ENCODE measurements at places on chromosomes 2 and 18.
A peak's percentile ranks its signal among the peaks of the same experiment; 100 is the strongest.

DNA sequence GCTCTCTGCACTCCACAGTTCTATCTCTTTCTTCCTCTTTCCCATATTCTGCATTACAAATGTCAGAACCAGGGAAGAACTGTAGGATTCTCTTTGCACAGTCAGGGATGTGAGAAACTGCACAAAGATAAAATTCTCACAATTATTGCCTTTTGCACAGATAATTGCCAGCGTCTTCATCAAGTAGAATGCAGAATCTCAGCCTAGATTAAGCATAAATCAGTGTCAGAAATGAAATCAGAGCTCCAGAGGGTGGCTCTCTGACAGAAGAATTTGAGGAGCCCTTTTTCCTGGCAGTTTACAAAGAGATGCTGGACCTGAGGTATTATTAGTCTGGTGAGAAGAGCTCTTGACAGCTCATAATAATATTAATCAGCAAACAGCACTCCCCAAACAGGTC, 173.1 kb downstream of the PTH2R start:
- DNase-seq, result no peak

- DNase-seq, result no peak
Measured at GRCh38 chr2:235666213-235666781, 172.5 kb downstream of the AGAP1 start.

- no peak for DNase-seq
Measured at GRCh38 chr2:76958749-76959148, 563.4 kb downstream of the LRRTM4 start.

GRCh38 chr2:63827749-63828148, 13.9 kb upstream of the UGP2 start:
- DNase-seq, result no peak

DNA sequence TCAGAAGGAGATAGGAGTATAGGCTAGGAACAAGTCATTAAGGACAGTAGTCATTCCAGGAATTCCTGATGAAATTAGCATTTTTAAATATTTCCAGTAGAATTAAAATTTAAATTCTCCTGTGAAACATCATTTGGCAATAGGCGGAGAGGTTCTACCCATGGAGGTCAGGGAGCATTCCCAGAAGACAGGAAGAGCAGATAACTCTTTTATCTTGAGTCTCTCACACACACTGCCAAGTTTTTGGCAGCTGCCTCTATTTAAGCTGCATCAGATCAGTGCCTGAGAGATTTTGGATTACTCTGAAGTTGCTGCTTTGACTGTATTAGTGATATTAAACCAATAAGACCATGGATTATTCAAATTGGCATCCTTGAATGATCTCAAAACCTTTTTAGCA, 714.7 kb downstream of the EPHA4 start:
- DNase-seq, result no peak

DNA sequence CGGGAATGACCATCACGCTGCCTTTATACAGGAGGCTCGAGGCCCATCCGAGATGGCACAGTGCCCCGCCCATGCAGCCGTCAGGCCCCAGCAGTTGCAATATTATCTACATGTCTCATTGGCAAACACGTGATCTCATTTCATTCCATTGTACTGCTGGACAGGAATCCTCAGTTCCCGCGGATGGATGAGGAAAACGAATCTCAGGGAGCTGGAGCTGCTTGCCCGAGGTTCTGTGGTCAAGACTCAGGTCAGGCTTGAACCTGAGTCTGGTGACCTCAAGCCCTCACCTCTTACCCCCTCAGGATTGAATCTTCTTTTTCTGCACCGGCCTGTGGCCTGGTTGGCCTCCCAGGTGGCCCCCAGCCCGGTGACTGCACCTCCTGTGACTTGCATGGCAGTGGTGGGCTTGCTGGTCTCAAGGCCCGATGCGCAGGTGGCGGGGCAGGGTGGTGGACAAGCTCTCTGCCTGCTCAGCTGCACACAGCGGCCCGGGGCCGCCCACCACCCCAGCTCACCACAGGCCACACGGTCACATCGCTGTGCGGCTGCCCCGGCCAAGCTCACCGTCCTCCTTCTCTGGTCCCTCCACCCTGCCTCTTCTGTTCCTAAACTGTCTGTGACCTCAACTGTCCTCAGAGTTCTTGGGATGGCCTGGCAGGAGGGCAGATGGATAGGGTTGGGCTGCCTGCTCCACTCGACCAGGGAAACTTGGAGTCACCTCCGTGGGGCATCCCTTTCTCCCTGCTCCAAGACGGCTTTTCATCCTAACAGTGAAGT, 52.0 kb upstream of the HS6ST1 start:
- no peak for DNase-seq

DNA sequence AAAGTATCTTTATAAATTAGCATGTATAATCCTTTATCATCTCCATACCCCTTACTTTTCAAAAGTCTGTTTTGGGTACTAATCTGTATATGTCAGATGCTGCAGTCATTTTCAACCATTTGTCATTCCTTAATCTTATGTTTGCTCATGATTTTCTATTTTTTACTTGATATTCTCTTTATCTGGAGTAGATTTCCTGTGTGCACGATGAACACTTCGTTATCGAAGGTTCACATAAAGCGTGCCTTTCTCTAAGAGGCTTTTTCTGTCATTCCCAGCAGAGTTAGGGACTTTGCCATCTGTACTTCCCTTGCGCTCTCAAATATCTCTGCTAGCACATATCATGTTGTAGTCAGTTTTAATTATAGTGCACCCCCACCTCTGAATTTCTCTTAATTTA, 123.2 kb downstream of the BIRC6 start:
- DNase-seq, result no peak

DNA sequence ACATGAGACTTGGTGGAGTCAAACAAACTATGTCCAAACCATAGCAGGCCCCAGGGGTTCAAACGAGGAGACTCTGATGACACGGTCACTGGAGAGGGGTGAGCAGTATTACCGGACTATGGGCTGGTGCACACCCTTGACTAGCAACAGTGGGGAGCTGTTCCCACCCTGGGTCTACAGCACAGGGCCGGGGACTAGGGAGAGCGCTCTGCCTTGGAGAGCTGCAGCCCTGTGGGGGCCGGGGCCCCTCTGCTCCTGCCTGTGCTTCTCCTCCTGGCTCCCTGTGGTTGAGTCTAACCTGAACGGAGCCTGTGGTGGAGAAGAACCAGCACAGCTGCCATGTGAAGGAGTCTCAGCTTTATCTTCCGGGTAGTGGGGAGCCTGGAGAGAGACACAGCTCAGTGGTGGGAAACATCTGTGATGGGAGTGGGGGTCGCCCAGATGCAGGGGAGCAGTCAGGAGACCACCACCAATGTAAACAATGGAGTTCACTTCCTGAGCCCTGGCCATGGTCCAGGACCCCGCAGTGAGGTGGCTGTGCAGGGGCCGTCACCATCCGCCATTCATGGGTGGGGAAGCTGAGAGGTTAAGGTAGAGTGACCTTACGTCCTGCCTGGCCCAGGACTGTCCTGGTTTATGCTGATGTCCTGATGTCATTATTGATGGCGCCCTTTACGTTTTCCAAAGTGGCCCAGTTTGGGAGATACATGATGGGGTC, 195.7 kb upstream of the TWIST2 start:
- DNase-seq, result no peak

GRCh38 chr2:45950606-45951005, 299.1 kb downstream of the PRKCE start:
- DNase-seq, result no peak

DNA sequence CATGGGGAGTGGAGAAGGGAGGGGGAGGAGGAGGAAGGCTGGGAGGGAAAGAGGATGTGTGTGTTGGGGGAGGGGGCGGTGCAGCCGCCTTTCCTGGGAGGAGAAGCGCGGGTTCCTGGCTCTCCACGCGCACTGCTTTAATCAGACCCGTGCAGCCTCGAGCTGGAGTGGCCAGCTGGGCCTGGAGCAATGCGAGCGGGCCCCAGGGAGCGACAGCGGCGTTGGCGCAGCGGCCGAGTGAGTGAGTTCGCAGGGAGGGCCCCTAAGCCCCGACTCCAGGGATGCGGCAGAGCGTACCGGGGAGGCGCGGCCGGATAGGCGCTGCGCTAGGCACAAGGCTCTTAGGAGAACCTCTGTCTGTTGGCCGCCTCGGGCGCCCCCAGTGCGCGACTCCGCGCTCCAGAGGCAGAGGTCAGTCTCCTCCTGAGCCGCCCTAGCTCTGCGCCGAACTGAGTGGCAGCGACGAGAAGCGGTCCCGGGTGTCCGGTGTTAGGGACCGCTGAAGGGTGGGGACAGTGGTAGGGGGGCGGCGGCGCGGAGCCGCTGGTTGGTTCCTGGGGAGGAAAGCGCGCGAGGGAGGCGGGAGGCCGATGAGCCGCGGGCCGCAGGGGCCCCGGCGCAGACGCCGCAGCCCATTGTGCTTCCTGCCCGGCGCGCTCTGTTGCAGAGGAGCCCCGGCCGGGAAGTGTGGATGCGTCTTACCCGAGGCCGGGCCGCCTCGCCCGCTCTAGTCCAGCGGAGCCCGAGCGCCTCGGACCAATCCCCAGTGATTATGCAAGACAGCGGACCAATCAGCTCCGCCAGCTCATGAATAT, 455 bp upstream of the DLX1 start:
- peak; percentile 85 for DNase-seq

DNA sequence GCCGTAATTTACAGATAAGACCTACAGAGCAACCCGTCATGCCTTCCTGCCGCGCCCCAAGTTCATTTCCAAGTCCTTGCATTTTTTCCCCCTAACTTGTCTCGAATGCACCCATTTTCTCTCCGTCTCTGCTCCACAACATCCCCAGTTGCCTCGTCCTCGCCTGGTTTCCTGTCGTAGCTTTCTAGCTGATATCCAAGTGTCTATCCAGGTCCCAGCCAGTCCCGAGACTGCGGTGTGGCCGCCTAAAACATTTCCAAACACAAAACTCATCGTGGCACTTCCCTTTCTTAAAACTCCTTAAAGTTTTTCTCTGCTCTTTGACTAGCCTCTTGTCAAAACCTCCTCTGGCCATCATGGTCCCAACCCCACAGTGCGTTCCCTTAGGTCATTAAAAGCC, 1.2 kb upstream of the BARD1 start:
- no peak for DNase-seq

- no peak for DNase-seq
Measured at GRCh38 chr2:108823286-108823685, 36.7 kb downstream of the CCDC138 start.

Measured in D721Med (cell line).